ENCODE measurements at places on chromosomes 11 and 22. TPM values are rescaled to one million over a fixed set of nuclear protein-coding genes. Genes with fewer than 3 reads are reported as not detected.
A peak's percentile ranks its signal among the peaks of the same experiment; 100 is the strongest.

- no peak for DNase-seq
Measured at GRCh38 chr22:33034753-33035152, 23.4 kb downstream of the SYN3 start.

DNA sequence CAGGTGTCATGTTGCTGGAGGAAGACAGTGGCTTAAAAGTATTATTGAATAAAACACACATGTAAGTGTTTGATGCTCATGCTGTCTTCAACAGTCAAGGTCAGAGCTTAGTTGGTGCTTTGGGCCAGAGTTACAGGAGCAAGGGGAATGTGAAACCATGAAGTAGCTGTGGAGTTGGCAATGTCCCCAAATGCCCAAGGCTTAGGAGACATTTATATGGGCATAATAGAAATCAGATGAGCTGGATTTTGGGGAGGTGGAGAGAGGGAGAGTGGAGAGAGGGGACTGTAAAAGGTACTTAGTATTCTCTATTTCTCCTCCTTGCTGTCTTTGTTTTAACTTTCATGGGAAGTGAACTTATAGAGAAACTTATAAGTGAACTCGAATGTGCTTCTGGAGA is 407.8 kb downstream of the ETS1 start:
- DNase-seq: no peak

JHY gene
- total RNA-seq: 1.7 TPM

CRYAB gene
- not detected for total RNA-seq

APLNR gene
- total RNA-seq: not detected

- DNase-seq: peak; percentile 8
Measured at GRCh38 chr11:117187428-117187798, 8.9 kb downstream of the SIDT2 start.

DNA sequence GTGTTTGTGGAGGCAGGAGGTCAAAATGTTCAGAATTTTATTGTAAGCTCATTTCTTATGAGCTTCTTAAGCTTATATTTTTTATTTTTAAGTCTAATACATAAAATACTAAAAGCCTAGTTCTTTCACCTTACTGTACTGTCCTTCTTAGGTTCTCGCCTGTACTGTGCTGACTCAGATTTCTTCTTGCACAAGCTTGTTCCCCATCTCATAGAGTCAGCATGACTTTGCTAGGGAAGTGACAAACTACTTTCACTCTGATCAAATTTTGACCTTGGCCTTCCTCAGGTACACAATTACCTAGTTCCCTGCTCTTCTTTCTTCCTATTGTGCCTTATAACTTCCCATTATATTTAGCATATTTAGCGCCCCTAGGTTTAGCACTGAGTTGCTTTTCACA is 81.5 kb downstream of the STK33 start:
- no peak for DNase-seq

DNA sequence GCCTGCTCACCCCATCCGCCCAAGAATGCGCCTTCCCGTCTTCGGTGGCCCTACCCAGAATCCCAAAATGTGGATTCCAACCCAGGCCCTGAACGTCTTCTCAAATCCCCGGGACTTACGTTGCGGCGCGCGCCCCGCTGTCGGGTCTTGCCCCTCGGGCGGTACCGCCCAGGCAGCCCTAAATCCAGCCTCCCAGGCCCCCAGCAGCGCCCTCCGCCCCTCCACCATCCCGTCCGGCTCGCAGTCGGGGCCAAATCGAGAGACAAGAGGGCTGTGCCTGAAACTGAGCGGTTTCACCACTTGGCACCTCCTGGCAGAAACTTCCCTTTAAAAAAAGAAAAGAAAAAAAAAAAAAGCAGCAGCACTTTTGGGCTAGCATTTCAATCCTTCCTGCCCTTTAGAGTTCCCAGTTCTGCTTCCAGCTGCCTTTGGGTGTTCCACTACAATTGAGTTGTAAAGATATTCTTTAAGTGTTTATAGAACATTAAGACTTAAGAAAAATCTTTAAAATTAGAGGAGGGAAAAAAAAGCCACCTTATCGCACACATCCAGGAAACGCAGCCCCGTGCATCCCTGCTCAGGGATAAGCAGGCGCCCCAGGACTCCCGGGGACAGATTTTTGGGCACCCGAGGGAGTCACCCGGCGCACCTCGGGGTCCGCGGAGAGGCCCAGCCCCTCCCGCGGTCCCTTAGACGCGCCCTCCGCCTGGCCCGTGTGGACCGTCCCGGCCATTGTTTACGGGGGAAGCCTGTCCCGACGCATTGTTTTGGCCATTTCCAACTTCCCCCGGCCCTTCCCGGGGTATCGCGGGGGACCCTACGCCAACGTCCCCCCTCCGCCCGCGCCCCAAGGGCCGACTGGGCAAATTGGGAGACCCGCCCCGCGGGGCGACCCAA is 57.6 kb downstream of the KCNJ4 start:
- DNase-seq: peak; percentile 27

DNA sequence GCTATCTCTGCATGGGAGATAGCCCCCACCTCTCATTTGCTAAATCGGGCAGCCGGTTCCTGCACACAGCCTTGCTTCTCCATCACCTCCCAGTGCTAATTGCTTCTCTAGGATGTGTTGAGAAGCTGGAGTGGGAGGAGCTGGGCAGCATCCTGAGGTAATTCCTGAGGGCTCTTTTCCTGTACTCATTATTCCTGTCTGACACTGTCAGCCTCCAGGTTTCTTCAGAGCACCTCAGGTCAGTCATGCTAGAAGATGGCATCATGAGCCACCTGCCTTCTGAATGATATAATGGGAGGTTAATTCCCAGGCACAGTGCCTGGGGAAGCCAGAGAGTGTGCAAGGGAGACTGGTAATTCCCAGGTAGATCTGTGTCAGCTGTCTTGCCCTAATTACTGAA is 133.0 kb downstream of the RAB38 start:
- DNase-seq: no peak

DNA sequence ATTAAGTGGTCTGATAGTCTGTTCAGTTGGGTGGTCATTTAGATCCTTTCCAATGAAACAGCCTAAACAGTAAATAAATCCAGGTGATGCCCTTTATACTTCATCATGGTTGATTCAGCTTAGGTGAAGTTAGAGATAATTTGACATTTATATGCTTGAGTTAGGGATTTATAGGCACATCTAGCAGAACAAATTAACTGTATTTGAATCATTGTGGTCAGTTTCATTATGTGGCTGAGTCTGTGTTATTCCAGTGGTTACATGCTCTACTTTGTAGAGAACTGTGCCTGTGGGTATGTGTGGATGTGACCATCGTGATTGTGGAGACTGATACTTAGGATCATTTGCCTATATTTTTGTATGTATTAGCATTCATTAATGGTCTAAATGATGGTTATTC is 194.6 kb downstream of the DDX10 start:
- DNase-seq: no peak

MAJIN gene
- 0.82 TPM for total RNA-seq

DNA sequence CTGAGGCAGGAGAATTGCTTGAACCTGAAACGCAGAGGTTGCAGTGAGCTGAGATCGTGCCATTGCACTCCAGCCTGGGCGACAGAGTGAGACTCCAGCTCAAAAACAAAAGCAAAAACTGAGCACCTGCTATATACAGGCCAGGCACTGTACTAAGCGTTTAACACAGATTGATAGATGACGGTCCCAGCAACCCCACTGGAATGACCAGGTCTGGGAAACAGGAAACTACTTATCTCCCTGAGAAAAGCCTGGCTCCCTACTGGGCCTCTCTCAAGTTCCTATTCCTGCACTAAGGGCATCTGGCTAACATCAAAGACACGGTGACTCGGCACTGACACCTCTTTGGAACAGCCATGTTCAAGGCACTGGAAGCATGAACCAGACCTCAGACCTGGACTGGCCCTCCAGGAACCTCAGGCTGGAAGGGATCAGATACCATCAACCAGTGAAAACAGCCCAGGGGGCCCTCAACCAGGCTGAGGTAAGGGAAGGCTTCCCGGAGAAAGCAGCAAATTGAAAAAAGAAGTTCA is 16.6 kb downstream of the ARAP1 start:
- DNase-seq: no peak

- no peak for DNase-seq
Measured at GRCh38 chr22:35177811-35178210, 79.5 kb upstream of the HMGXB4 start.

DNA sequence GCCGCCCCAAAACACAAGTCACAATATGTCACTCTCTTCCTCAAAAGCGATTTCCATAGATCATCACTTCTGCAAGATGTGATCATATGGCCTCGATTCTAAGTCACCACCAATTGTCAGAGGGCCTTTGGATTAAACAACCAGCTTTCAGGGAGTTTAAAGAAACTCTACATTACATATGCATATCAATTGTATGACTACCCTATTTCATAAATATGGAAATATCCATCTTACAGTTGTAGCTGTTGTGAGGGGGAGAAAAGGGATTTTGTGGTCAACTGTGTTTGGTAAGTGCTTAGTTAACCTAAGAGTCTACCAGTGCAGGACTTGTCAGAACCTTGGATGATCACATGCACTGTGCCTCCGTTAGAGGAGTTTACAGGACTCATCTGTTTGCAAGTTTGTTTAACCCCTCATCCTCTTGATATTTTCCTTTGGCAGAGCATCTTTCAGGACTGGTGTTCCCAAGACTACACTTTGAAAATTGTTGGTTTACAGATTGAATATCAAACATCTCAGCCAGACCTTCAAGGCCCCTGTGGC is 99.9 kb downstream of the CHST1 start:
- no peak for DNase-seq

MAPK8IP2 gene
- 0.10 TPM for total RNA-seq

DNA sequence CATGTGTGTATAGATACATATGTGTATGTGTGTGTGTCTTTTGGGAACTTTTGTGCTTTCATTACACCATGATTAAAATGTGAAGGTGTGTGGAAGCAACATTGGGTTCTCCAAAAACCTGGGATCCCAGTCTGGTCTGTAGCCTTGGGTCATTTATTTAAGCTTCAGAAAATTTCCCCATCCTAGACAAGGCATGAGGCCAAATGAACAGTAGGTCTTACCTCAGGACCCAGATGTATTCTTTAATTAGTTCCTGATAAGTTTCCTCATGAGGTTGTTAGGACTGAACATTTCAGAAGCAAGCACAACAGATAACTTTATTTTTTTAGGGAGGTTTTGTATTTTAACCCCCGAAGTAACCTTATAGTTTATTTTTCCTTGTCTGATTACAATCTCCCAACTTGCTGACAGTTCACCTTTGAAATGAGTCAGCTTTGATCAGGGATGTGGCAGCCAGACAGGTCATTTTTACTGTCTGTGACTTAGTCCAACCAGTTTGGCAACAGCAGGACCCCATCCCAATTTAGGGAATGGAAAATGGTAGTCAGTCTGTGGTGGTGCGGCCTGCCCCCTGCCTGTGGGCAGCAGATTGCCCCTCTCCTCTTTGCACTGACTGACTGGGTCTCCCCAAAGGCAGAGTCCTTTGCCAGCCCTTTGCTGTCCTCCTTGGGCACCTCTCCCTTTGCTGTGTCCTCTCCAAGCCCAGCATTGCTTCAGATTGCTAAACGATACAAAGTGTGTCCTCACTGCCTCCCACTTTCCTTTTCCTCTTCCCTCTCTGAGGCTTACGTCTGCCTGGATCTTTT is 88.3 kb downstream of the NAV2 start:
- DNase-seq: no peak

- peak; percentile 27 for DNase-seq
Measured at GRCh38 chr11:62104816-62105653, 18.8 kb upstream of the INCENP start.

DNA sequence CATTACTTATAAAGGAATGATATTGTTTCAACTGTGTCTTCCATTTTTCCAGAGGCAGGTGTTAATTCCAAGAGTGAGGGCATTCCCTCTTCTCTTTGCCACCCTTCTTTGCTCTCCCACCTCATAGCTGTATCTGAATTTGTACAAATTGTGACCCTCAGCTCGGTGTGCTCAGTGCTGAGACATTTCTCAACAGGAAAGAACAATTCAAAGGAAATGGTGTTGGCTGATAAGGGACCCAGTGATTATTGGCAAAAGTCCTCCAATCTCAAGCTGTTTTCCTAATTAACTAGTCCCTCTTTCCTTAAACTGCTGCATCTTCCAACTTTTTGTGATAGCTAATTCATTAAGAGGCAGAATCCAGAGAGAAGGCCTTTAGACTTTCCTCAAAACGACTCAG is 408.9 kb upstream of the SYN3 start:
- no peak for DNase-seq

GRCh38 chr11:27723687-27724086 is 23.4 kb upstream of the BDNF start:
- DNase-seq: no peak

DNA sequence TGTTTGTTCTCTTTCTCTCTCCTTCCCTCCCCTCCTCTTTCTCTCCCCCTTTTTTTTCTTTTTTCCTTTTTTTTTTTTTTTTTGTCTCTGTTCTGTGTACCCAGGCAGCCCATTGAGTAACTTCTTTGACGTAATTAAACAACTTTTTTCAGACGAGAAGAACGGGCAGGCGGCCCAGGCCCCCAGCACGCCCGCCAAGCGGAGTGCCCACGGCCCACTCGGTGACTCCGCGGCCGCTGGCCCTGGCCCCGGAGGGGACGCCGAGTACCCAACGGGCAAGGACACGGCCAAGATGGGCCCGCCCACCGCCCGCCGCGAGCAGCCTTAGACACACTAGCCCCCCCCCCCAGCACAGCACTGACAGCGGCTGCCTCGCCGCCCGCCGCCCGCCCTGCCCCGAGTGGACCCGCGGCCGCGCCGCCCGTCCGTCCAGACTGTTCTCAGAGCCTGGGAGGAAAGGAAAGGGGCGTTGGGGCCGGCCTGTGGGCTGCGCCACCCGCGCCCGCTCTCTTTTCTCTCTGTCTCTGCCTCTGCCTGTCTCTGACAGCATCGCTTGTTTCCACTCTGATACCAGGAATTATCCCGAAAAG is 26.1 kb downstream of the MOB2 start:
- no peak for DNase-seq

MIOX gene
- total RNA-seq: 0.39 TPM

C11orf52 gene
- total RNA-seq: not detected

DNA sequence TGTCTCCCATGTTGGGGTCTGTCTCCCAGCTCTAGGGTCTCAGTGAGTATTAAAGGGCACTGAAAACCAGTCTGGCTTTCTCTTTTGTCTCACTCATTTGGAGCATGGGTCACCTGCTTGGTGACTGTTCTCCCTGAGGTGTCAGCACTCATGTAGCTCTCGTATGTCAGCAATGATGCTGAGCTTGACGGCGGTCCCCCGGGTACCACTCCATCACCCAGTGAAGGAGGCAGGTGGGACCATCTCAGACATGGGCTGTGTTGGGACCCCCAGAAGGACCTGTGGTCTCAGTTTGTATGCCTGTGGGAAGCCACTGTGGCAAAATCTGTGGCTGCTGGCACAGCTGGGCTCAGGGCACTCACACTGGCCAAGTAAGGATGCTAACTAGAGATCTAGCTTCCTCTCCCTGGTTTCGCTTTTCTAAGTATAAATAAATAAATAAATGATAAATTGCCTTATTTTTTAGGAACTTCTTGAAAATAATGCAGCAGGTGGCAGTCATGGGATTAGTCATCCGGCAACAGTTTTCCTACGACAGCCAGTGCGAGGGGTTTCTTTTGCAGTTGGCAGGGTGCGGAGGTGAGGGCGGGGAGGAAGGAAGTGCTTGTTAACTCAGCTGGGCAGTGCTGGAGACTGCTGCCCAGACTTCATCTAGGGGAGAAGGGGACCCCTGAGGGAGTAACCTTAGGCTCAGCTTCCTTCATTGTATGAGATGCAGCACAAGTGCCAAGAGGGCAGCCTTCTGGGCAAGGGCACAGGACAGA is 48.8 kb downstream of the OSBP2 start:
- DNase-seq: peak; percentile 62
